Keratinocyte (primary cell): ENCODE measurements at places on chromosomes 16 and 17. TPM values are rescaled to one million over a fixed set of nuclear protein-coding genes. Genes with fewer than 3 reads are reported as not detected.

The BCAR1 gene
- polyA plus RNA-seq, result 17.8 to 31.2 TPM (median 23.0 TPM) in 3 replicates

The RNF43 gene
- polyA plus RNA-seq, result 5.3 to 16.4 TPM (median 15.0 TPM) in 3 replicates

The UTS2R gene
- not detected in 3 replicates for polyA plus RNA-seq

The SLFN11 gene
- polyA plus RNA-seq, result 1.4 to 5.0 TPM (median 3.5 TPM) in 3 replicates

The TPSAB1 gene
- not detected in 3 replicates for polyA plus RNA-seq

The ZNF385C gene
- polyA plus RNA-seq, result 0.03 to 0.13 TPM (median 0.09 TPM) in 3 replicates

GRCh38 chr17:51275381-51275780 is 15.0 kb downstream of the UTP18 start:
- DNase-seq, result no peak

GRCh38 chr17:15510361-15510760 is 42.9 kb upstream of the CDRT4 start:
- DNase-seq, result no peak

DNA sequence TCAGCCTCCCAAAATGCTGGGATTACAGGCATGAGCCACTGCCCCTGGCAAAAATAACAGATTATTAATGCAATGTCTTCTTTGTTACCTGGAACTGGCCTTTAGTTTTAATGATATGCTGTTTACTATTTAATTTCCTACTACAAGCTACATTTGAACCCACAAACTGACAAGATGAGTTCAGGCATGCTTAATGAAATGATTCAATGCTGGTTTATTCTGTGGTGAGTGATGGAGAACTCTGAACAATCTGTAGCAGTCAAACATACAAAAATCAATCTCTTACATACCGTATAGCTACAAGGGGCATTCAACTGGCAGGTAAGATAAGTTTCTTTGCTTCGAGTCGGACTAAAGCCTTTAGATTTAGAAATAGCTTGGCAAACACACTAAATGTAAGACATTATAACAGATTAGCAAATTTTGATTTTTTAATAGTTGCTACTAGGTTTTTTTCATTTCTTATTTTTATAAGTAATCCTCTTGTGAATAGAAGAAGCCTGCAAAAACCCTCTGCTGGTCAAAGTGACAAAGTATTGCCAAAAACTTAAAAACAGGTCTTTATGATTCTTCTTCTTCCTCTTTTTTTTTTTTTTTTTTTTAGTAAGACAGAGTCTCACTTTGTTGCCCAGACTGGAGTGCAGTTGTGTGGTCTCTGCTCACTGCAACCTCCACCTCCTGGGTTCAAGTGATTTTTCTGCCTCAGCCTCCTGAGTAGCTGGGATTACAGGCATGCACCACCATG is 138.5 kb downstream of the SSH2 start:
- DNase-seq, result peak; percentile 9

DNA sequence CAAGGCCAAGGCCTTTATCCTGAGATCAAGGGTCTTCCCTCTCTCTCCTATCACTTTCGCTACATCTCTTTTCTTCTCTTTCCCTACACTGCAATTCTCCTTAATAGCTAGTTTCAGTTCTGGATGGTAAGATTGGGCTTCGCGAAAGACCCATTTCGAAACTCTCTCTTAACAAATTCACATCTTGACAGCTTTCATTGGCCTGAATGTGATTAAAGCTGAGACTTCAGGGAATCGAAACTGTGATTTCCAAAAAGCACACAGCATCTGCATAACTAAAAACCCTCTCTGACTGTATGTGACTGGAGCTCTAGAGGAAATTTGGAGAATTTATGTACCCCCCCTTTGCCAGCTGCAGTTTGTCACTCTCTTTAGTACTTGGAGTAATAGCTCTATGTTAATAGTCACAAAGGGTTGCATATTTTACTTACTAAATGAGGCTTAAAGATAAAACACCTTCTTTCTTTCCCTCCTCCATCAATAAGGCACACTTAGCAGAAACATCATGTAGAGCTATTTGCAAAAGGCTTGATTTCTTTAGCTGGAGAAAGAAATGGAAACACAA is 105.3 kb upstream of the FAM20A start:
- DNase-seq, result no peak

DNA sequence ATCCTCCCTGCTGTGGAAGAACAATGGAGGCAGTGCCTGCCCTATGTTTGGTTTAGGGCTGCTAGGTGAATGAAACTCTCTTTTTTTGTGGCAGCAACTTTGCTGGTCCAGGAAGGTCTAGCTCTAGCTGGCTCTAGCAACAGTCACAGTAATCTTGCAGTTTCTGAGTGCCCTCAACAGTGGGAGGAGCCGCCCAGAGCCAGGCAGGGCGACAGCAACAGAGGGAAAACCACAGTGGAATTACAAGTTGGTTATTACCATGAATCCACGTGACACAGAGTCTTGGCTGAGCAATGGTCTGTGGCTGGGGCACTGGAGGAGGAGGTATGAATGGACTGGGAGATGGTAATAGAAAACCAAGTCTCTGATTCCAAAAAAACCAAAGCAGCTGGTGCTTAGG is 10.3 kb downstream of the HSPB9 start:
- DNase-seq, result no peak

GRCh38 chr16:76268824-76269223 is 8.4 kb upstream of the CNTNAP4 start:
- no peak for DNase-seq

GRCh38 chr17:19830061-19830460 is 37.7 kb downstream of the ULK2 start:
- no peak for DNase-seq

- no peak for DNase-seq
Observed at GRCh38 chr17:73722165-73722564, 77.9 kb upstream of the SDK2 start.

DNA sequence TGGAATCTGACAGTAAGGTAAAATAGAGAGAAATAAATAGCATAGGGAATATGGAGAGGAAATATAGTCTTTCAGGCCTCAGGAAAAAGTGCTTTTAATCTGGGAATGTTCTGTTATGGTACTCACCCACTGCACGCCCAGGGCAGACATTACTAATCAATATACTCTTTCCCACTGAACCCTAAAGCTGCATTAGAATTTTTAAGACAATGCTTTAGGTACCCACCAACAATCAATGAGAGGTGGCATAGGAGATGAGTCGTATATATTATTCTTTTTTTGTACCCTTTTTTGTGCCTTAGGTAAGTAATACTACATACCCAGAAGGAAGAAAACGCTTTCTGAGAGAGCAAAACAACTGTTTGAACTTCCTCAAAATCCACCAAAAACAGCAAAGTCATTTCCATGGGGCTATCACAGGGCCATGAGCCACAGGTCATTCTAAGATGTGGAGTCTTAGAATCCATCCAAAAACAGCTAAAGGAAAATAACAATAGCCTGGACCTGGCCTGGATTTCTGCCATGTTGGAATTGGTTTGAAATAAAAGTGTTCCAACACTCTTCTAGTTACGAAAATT is 542.1 kb downstream of the XYLT1 start:
- DNase-seq, result no peak

DNA sequence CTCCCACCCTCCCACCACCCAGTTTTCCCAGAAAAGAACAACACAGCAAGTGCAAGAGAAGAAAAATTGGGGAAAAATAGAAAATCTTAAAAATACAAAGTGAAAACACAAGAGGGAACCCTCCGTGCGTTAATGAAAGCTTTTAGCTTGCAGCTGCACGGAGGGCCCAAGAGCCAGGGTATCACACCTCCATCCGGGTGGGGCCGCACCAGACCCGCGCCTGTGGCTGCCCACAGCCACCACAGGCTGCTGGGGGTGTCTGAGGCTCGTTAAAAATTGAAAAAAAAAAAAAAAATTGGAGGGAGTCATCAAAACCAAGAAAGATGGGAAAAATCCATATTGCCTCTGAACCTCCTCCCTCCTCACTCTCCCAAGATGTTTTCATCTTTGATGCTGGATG is 18.6 kb downstream of the ENGASE start:
- no peak for DNase-seq

GRCh38 chr16:64531401-64531800 is 590.5 kb downstream of the CDH11 start:
- DNase-seq, result no peak

DNA sequence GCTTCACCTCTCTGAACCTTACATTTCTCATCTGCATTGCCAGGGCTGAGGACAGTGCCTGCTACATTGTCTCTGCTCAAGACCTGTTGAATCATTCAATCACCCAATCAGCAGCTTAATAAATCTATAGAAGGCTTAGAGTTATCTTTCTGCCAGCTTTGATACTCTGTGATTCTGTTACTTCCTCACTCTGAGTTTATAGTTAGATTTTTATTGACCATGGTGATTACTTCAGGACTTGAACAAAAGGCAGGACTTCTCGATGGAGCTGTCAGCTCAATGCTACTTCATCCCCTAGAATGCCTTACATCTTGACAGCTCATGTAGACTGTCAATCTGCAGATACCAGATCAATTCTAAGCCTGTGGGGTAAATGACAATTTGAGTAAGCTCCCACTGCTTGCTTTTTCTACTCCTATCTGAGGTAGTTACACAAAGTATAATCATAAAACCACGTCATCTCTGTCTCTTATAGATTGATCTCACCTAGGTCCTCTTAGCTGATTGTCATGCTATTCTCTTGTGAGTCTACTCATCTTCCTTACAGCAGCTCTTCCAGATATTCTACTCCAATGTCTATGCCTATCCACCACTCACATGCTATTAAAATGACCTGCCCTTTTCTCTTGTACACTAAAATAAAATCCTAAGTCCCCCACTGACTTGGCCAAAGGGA is 318.3 kb upstream of the CA10 start:
- DNase-seq, result no peak

- DNase-seq, result no peak
Observed at GRCh38 chr16:57260294-57260929, 15.4 kb downstream of the ARL2BP start.

DNA sequence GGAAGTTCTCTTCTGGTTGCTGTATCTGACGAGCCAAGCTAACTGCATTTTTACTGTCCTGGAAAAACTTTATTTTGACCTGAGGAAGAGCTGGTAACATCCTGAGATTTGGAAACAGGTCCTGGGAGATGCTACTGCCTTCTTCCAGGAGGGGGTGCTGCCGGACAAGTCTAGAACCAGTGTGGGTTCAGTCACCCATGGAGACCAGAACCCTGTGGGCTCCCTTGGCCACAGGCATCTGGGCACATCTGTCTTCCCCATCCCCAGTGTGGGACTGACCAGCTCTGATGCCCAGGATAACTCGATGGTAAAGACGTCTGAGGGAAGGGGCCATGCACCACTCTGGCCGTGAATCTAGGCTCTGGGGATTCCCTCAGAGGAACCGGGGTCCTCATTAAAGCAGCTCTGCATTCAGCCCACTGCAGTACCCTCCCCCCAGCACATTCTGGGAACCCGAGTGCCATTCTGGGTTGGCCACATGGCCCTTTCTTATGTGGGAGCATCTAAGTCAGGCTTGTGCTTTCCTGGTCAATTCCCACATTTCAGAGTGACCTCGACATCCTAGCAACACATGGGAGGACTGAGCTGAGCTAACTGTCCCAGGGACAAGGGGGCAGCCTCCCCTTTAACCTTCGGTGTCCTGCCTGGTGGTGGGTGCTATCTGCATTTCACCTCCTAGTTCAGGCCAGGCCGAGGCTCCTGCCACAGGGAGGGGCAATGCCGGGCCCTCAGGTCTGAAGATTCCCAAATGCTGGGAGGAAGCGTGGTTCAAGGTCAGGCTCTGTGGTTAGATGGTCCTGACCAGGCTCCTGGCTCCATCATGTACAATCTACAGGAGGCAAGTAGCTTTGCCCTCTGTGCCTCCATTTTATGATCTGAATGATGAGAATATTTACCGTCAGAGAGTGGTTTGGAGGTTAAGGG is 6.4 kb downstream of the C16orf86 start:
- no peak for DNase-seq

GRCh38 chr16:69852815-69853214 is 90.7 kb downstream of the WWP2 start:
- no peak for DNase-seq

- DNase-seq, result no peak
Observed at GRCh38 chr16:46686815-46687473, 2.0 kb downstream of the VPS35 start.

GRCh38 chr17:57420734-57421717 is 164.7 kb downstream of the MSI2 start:
- no peak for DNase-seq

- DNase-seq, result no peak
Observed at GRCh38 chr17:64503341-64503740, 2.7 kb downstream of the DDX5 start.

DNA sequence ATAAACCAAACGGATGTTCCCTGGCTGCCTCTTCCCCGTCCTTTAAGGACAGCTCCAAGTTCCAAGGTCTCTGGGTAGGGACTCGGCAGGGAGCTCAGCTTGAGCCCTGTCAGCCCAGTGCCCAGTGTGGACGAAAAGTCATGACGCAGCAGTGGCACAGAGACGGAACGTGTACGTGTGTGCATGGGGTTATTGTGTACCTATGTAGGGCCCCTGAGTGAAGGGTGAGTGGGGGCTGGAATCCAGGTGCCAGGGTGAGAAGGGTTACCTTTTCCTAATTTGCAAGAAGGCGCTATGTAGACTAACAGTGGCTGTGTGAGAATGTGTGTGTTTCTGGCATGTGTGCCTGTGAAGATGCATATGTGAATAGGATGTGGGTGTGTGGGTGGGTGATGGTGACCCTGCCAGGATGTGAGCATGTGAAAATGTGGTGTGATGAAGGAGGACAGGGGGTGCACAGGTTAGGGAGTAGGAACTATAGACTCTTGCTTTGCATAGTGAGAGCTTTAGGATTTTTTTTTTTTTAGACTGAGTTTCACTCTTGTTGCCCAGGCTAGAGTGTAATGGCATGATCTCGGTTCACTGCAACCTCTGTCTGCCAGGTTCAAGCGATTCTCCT is 6.0 kb downstream of the SCN4A start:
- DNase-seq, result no peak

- DNase-seq, result no peak
Observed at GRCh38 chr16:1008085-1008484, 26.5 kb downstream of the SOX8 start.
